ENCODE measurements at places on chromosomes 1 and 21.

DNA sequence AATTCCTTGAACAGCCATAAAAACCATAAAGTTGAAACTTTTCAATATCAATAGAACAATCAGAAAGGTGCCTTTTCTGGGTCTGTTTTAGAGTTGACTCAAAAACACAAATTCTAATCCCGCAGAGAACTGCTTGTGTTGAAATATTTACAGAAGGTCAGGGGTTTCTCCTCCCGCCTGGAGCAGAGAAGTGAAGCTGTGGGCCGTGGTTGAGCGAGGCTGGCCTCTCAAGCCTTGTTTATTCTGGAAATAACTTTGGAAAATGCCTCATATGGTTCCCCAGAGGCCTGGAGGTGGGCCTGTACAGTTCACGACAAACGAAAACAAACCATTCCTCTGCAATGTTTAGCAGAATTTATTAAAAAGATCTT lies 90.8 kb upstream of the ERRFI1 start:
- DNase-seq = peak; percentile 74

DNA sequence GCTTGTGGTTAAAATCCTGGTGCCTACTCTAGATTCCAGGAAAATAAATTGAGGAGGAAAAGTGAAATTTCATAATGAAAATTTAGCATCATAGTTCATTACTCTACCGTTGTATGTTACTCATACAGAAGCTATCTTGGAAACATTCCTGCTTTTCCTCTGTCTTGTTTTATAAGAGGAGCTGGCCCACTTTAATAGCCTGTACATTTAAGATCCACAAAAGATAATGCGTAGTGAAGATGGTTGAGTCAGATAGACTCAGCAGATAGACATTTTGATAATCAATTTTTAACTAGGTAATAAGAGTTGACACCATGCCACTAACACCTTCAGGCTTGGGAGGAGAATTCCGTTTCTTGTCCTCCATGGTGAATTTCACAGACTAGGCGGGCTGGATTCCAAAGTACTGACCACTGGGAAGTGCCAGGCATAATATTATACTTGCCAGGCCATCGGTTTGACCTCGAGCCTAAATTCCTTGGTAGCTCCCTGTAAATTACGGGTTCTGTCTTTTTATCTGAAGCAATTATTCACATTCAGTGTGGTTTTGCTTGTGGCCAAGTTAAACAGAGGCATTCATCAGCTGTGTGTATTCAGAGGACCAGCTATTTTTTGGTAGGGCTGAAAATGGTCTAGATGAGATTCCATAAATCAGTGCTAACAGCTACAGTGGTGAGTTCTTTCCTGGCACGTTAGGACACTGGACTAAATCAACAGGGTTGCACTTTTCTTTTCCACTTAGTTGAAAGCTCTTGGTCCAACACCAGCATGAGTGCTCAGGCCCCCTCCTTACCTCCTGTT lies 111.9 kb upstream of the KAZN start:
- DNase-seq = peak; percentile 68

- no peak for DNase-seq
Measured at GRCh38 chr1:198977909-198978308, 339.1 kb downstream of the PTPRC start.

- no peak for DNase-seq
Measured at GRCh38 chr1:175070818-175071217, 3.2 kb downstream of the TNN start.

GRCh38 chr1:224432146-224432545 lies 2.5 kb downstream of the WDR26 start:
- no peak for DNase-seq

DNA sequence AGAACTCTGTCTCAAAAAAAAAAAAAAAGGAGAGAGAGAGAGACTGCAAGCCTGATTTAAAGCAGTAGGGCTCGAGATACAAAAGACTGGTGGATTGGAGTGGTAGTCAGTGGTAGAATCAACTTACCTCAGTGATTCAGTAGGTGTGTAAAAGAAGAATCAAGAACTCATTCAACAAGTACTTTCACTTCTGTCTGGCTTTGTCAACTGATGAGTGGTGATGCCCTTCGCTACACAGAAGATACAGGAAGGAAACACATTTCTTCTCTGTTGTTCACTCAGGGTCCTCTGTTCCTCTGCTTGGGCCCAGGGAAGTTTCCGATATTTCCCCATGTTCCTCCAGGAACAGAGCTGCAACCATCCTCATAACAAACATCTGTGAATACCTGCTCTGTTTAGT lies 68.6 kb upstream of the COG2 start:
- DNase-seq = no peak

DNA sequence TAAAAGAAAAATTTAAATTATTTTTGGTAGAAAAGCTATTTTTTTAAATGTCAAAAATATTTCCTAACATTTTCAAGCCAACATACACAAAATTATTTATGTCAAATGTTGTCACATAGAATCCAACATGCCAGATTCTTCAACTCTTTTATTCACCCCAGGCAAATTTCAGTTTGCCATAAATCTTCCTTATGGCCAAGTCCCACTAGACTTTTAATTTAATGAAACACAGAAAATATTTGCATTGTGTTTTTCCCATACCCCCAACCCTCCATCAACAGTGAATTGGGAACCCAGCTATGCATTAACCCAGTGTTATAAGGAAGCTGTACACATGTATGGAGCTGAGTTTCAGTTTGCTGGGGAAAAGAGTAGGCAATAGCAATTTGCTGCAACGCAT lies 41.4 kb downstream of the DUSP10 start:
- DNase-seq = no peak

DNA sequence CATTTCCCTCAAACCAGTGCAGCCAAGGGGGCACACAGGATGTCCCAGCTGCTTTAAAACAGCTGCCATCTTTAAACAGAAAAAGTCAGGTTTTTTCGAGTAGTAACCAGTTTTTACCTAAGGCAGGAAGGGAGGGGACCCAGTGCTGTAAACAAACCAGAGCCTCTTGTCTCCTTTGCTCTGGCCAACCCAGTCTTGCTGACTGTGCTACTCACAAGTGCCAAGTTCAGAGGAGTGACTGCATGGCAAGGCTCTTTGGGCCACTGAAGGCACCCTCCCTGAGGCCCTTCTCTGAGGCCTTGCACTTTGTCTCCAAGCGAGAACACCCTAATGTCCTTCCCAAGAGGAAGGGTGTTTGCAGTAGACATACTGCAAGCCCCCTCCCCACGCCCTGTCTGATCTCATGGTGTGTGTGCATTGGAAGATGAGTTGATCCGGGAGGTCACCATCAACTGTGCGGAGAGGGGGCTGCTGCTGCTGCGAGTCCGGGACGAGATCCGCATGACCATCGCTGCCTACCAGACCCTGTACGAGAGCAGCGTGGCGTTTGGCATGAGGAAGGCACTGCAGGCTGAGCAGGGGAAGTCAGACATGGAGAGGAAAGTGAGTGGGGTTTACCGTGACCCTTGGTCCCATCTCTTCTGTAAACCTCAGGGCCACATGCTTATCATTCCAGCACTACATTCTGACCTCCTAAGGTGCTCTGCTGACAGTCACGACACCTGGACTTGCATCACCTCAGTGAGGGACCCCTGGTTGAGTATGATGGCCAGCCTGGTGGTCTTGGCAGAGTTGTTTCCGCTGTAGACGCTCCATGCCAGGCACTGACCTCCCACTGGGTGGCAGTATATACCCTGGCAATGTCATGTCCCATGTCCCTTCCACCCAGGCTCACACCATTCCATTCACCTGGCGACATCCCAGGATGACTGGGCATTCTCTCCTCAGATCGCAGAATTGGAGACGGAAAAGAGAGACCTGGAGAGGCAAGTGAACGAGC lies 4.7 kb downstream of the DNALI1 start:
- DNase-seq = no peak

DNA sequence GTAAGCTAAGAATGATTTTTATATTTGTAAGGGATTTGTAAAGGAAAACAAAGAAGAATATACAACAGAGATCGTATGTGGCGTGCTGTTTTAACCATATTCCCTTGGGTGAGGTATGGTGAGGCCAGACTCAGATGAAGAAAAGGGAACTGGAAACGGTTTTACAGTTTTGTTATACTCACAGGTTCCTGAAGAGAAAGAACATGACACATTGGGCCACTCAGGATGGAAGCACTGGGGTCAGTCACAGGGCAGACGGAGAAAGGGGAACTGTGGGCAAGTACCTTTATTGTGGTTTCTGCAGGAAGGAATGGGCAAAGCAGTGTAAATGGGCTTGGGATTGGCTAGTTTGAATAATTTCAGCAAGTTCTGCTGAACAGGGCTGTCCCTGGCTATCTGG lies 177.4 kb downstream of the LBR start:
- DNase-seq = no peak

GRCh38 chr1:45535988-45536766 lies 14.4 kb upstream of the AKR1A1 start:
- DNase-seq = no peak

DNA sequence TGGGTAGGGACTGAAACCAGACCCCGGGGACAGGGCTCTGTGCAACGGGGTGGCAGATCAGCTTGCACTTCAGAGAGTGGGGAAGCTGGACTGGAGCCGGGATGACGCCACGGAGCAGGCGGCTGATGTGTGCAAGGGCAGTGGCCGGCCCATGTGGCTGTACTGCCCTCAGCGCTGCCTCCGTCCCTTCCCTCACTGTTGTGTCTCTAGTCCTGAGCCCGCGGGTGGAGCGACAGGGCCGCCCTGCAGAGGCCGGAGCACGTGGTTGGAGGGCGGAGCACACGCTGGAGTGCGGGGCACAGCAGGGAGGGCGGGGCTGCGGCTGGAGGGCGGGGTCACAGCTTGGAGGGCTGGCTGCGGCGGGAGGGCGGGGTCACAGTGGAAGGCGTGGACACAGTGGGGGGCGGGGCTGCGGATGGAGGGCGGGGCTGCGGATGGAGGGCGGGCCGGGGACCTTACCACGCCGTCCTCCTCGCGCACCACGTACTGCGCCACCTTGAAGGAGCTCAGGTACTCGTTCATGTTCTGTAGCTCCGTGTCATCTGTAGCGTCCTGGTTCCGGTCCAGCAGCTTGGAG lies 52.4 kb downstream of the CHD5 start:
- DNase-seq = peak; percentile 85

- no peak for DNase-seq
Measured at GRCh38 chr21:35232545-35233176, 183.6 kb upstream of the RUNX1 start.

GRCh38 chr1:87143413-87144135 lies 185.1 kb upstream of the LMO4 start:
- no peak for DNase-seq

- DNase-seq = no peak
Measured at GRCh38 chr21:34639882-34640788, 25.2 kb upstream of the RCAN1 start.

DNA sequence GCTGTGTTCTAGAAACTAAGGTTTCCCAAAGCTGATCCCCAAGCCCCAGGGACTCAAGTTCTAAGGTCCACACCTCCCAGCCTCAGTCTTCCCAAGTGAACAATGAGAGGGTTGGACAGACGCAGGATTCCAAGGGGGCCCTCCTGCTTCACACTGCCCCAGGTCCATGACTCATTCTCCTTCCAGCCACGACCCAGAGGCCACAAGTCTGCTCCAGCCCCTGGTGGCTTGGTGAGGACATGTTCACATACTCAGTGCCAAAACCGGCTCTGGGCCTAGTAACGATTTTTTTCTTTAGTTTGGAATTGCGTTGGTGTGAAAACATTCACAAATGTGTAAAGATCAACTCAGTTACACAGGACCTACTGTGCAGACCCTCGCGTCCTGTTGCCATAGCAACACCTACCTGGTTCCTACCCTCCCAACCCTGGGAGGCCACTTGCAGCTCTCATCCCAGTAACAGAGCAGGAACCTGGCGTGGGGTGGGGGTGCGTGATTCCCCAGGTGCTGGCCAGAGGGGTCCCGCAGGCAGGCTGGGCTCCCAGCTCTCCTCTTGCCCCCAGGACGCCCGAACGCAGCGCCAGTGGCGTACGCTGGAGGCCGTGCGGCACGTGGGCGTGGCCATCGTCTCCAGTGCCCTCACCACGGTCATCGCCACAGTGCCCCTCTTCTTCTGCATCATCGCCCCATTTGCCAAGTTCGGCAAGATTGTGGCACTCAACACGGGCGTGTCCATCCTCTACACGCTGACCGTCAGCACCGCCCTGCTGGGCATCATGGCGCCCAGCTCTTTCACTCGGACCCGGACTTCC lies 57.0 kb downstream of the DISP3 start:
- no peak for DNase-seq

DNA sequence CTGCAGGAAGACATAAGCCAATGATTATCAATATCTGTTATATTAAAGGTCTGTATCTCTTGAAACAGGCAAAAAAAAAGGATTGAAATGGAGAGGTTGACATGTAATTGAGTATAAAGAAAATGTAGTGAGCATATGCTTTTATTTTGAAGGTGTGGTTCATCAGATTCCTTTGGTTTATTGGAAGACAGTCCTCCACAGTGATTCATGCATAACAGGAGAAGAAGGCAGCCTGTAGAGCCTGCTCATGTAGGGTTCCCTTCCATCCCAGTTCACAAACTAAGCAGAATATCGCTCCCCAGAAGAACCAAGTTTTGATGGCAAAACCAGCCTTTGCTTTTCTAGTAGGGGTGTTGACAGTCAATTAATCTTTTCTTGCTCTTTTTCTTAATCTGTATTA lies 1016.8 kb upstream of the ADGRL4 start:
- no peak for DNase-seq

GRCh38 chr1:223730479-223731132 lies 18.3 kb downstream of the CAPN2 start:
- DNase-seq = no peak

DNA sequence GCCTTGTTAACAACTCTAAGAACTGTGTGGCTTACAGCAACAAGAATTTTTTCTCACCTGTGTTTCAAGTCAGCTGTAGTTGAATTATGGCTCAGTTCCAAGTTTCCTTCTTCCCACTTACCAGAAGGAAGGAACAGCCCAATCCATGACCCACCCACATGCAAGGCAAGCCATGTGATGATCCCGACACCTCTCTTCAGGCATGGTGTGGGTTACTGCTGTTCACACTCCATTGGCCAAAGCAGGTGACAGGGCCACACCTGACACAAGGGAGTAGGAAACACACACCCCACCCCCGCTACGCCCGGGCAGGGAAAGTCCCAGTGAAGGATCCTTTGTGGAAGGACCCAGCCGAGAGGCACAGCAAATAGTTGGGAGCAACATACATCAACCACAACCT lies 36.3 kb downstream of the KCNJ15 start:
- no peak for DNase-seq

GRCh38 chr1:21594935-21595897 lies 73.9 kb downstream of the RAP1GAP start:
- DNase-seq = peak; percentile 80

DNA sequence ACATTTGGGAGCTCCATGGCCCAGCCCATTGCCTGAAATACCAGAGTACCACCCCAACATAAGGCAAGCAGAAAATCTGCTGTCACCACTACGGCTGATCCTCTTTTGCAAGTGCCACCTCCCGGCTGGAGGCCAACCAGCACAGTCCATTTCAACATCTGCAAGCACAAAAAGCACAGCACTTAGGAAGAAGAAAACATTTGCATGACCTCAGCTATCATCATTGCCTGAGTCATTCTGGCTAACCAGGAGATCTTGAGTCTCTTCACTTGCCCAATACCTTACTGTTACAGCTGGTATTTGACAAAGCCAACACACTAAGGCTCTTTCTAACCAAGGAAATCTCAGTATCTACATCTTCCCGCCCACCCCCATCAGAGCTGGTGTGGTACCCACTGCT lies 55.9 kb downstream of the NEK7 start:
- no peak for DNase-seq

- DNase-seq = no peak
Measured at GRCh38 chr1:110229348-110230001, 19.4 kb downstream of the KCNC4 start.

Data from sciatic nerve (tissue), 2 donors.